Stimulated activated CD4-positive, alpha-beta T cell treated with anti-CD3 and anti-CD28 coated beads, Interleukin-1b, Interleukin-23, amount 100 ng/mL, for 1 hour (primary cell): ENCODE measurements at places on chromosomes 2 and 18.

DNA sequence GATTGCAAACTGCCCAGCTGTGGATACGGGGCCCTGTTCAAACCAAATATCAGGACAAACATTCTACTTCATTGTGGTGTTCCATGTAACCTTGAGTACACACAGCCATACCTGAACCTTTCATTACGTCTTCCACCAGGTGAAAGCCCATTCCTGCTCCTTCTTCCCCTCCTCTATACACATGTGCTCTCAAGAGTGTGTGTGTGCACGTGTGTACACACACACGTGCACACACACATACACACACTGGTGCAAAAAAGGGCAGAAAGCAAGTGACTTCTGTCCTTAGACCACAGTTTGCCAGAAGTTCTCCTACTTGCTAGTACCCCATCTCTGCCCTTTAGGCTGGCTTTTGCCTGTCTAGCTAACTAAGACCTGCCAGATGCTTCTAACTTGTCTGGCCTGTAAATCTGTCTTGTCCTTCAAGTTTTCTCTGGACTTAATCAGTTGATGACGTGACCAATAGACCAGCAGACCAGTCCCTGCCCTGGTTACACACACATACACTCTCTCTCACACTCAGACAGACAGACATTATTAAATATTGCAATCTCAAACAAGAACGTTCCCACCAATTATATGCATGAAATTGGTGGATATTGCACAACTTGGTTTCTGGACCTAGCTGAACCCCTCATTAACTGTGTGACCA lies 163.4 kb downstream of the MSH2 start:
- no peak for DNase-seq

DNA sequence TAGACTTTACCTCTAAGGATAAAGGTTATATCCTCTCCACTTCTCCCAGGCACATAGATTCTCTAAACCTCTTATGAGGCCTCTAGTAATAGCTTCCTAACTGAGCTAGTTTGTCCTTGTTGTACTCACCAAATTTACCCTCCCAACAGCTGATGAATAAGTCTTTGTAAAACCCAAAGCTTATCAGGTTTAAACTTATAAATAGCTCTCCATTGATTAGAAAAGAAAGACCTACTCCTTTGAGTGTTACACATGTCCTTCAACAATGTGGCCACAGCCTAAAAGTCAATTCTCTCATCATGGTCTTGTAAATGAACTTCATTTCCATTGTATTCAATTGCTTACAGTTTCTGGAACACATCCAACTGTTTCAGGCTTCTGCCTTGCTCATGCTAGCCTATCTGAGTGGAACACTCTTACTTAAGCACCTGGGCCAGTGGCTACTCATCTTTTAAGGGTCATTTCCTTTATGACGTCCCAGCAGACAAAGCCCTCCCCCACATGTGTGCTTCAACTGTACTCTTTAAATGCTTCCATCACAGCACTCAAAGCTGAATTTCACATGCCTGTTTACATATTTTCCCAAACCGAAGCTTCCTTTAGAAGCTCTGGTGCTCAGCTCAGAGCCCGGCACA lies 131.6 kb downstream of the CDH2 start:
- no peak for DNase-seq

DNA sequence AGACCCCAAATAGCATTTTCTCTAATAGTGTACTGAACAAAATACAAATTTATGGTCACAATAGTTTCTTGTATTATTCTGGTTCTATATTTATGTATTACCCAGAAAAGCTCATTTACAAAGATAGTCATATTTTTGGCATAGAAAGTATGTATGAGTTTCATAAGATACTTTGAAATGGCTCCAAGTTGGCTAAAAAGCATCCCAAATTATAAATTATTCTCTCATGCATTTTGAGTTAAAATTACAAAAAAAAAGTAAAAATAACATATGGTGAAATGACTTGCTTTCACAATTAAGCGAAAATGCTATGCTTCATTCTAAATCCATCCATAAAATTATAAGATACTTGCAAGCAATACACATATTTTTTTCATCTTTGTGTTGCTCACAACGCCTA lies 530.7 kb downstream of the ZNF804A start:
- DNase-seq, result no peak

DNA sequence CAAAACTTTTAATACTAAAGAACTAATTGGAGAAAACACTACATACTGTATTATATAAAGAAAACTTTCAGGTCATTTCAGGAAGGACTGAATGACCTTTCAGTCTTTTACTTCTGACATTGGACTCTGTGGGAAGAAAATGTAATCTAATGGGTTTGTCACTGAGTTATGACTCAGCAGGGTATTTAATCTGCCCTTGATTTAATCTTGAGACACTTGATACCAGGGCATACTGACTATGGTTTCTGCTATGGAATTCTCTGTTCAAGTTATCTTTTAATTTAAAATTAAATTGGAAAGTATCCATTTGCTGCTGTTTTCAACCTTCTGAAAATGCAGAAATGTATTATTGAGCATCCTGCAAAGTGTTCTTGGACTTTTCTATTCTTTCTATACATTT lies 354.2 kb upstream of the GALNT5 start:
- DNase-seq, result no peak

GRCh38 chr18:34947711-34948125 lies 93.5 kb upstream of the MAPRE2 start:
- no peak for DNase-seq
